Activated gamma-delta T cell treated with Interleukin-2 at 50 U/mL for 16 hours (primary cell): ENCODE measurements at places on chromosomes 6 and 20.

GRCh38 chr6:46927066-46927465 is 5.3 kb upstream of the ADGRF5 start:
- DNase-seq: no peak

DNA sequence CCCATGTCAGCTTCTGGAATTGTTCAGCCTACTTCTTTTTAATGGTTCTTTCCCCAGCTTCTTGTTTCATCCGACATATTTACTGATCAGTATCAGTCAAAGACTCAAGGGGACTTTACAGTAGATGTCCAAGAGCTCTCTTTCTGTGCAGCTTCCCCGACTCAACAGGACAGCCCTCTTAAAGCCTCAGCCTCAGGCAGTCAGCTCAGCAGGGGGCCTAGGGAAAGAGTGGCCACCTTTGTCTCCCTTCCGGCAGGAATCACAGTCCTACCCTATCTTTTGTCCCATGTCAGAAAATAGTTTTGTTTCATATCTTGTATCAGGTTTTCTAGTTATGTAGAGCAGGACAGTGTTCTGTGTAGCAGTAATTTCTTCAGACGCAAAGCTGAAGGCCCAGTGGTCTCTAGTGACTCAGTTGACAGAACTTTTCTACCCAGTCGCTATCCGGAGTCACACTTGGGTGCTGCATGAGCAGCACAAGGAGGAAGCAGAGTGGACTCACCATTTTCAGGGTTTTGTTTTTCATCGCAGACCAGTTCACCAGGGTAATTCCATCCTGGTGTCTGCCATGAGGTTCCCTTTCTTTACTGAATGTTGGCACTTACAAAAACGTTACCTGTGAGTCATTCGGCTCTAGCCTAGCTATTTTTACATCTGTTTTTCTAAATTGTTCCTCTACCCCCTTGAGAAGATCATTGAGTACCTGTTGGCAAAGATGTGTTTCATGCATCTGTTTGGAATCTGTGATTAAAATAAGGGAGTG is 47.7 kb downstream of the SPATA2 start:
- DNase-seq: no peak

DNA sequence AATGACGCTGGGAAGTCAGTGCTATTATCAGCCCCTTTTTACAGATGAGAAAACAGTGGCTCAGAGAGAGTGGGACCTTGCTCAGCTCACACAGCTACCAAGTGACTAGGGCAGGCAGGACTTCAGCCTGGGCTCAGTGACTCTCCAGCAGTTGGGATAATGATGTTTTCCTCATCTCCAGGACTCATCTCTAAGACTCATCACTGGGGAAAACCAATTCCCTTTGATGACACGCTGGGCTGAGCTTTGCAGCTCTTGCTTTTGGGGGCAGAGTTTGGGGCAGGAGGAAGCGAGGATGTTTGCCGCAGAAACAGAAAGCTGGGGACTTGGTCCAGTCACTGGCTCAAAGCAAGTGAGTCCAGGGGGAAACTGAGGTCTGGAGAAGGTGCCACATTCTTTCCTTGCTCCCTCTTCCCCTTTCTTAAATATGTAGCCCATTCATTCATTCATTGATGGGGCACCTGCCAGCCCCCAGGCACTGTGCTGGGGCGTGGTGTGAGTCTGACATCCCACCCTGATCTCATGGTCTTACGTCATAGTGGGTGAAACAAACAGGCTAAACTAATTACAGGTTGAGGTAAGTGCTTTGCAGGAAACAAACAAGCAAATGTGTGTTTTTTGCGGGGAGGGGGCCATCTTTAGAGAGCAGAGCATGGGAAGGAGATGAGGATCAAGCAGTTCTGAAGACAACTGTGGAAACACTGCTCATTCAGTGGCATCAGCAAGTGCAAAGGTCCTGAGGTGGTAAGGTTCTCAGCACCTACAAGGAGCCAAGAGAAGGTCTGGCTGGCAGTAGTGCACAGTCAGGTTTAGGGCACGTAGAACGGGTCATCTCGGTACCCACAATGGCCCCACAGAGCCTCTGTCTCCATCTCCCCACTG is 74.4 kb upstream of the PMEPA1 start:
- no peak for DNase-seq

DNA sequence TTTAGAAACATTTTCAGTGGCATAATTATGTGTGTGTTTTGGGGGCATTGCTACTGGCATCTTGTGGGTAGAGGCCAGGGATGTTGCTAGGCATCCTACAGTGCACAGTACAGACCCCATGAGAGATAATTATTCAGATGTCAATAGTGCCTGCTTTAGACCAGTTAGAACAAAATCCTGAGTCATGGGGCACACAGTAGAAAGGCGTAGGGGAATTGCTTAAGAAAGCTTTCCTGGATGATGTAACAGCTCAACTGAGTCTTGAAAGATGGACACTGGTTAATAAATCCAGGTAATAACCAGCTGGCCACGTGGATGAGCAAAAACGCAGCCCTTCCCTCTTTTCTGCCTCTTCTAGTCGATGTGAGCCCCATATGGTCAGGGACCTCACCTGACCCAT is 51.1 kb downstream of the KCNB1 start:
- DNase-seq: no peak

DNA sequence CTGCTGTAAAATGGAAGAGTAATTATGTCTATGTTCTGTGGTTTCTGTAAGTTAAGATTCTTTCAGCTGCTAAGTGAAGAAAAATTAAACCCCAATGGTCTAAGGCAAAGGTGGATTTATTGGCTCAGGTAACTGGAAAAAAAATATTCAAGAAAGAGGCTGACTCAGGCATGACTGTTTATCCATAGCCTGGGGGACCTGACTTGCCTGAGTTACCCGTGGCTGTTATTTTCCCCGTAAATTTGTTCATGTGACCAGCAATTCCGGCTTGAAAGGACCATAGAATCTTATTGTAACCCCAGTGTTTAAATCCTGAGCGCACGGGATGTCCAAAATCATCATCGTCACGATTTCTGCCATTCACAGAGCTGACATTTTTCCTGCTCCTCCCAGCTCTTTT is 32.3 kb upstream of the SULF2 start:
- DNase-seq: no peak

DNA sequence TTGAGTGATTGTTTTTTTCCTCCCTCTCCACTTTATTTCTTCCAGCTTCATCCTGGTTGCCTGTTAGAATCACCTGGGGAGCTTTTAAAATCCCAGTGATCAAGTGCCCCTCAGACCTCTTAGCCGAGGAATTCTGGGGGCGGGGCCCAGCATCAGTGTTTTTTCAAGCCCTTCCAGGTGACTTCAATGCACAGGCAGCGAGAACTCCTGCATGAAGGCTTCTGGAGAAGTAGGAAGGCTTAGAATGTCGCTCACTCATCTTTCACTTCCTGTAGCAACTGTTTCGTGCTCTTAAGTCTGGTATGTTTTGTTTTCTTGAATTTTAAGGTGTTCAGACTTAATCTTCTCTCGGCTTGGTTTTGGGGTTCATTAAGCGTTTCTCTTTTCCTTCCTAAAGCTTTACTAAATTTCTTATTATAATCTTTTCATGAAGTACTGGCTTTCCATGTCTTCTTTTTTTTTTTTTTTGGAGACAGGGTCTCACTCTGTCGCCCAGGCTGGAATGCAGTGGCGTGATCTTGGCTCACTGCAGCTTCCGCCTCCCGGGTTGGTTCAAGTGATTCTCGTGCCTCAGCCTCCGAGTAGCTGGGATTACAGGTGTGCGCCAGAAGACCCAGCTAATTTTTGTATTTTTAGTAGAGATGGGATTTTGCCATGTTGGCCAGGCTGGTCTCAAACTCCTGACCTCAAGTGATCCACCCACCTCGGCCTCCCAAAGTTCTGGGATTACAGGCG is 30.9 kb upstream of the TULP1 start:
- DNase-seq: no peak

DNA sequence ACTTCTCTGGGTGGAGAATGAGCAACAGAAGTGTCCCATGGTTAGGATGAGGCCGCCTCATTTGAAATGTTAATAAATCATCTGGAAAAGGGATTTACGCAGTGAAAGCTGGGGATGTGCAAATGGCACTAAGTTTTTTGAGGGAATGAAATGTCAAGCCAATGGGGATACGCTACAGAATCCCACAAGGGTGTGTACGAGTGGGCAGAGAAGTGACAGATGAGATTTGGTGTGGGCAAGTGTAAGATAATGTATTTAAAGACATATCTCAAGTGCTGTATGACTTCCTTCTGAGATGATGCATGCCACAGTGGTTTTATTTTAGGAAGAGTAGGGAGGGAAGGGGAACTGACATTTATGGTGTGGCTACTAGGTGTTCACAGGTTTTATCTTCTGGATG is 100.6 kb downstream of the LRFN2 start:
- DNase-seq: no peak

DNA sequence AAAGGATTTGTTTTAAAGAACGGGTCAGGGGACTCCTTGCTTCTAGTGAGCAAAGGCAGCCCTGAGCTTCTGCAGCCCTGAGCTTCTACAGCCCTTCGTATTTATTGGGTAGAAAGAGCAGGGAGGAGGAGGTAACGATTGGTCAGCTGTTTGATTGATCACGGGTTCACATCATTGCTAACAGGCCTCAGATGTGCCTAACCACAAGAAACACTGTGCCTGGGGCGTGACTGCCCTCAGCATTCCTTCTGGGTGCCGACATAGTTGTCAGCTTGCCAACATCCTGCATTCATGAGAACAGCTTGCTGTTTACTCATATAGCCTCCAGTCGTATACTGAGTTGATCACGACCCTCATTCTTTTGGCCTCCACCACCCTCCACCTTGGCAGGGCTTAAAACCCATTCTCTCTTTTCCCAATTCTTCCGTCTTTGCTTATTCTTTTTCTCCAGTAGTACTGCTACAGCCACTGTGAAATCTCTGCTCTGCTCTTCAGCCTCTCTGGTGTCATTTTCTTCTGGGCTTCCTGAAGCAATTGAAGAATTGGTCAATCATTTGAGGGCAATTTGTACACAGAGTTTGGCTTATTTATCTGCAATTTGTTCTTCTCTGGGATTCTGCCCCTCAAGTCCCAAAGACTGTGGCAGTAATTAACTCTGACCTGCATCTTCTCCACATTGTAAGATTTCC is 25.4 kb upstream of the NOP56 start:
- no peak for DNase-seq

DNA sequence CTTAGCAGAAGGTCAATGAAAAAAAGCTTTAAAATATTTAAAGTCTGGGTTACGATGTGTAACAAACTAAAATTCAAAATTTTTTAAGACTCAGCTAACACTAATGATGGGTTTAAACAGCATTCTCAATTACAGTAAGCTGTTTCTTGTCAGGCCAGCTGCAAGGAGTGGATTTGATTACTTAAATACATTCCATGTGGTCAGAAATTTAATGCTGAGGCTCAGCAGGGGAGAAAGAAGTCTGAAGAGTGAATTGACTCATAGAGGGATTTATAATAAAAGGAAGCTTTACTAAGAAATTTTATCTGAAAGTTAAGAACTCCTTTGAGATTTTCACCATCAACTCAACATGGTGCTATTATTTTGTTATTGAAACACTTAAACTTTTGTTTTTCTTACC is 398.6 kb downstream of the KHDRBS2 start:
- DNase-seq: no peak

- DNase-seq: no peak
These were observed 115.4 kb downstream of the PFDN4 start for GRCh38 chr20:54323227-54323734.

DNA sequence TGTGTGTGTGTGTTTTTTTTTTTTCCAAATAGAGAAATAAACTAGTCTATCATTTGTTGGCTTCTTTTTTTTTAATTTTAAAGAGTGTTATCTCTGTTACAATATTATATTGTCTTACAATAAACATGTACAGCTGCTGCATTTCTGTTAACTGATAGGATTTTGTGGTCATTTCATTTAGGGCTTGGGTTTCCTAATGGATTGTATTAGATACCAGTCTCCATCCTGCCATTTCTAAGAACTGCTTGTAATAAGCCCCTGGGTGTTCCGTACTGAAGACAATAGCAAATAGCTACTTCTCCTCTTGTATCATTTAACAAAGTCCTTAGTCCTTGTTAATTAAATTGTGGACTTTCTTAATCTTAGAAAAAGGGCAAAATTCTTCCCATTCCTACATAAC is 45.7 kb downstream of the SOBP start:
- DNase-seq: no peak

- DNase-seq: no peak
These were observed 28.6 kb downstream of the MYLIP start for GRCh38 chr6:16157492-16157891.

DNA sequence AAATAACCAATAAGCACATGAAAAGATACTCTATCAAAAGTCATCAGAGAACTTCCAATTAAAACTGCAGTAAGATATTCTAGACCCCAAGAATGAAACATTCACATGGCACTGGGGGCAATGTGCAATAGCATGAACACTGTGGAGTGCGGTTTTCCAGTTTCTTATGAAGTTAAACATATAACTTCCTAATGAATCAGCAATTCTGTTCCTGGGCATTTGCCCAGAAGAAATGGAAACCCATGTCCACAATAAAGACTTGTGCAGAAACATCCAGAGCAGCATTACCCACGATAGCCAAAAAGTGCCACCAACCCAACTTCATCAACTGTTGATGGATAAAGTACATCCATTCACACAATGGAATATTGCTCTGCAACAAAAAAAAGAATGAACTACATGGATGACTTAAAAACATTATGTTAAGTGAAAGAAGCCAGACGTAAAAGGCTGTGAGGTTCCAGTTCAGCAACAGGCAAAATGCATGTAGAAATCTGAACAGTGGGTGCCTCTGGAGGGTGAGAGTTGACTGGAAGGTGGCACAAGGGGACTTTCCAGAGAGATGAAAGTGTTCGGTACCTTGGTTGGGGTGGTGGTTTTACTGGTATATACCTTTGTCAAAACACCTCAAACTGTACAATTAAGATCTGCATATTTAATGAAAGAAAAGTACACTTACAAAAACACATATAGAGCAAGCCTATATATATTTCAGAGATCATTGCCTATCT is 207.2 kb upstream of the ECI2 start:
- no peak for DNase-seq

- no peak for DNase-seq
These were observed 266.5 kb upstream of the CITED2 start for GRCh38 chr6:139640921-139641320.

- no peak for DNase-seq
These were observed 30.9 kb downstream of the MKKS start for GRCh38 chr20:10402938-10403608.

GRCh38 chr6:43303751-43304331 is 4.8 kb downstream of the CRIP3 start:
- no peak for DNase-seq

GRCh38 chr6:27865850-27866356 is 46.3 kb downstream of the OR2B2 start:
- peak; percentile 17 for DNase-seq

DNA sequence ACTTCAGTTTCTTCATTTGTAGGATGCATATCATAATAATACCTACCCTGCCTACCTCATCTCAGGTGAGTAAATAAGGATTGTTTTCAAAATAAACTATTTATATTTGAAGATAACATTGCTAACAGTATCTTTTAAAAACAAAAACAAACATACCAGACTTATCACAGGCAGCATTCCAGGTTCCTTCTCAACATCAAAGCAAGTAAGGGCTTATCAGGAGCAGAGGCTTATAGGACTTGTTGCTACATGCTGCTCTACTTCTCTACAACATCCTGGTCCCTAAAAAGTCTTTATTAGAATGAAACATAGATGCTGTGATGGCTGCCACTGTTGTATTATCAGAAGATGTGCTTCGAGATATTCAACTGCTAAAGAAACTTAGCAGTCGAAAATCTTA is 149.2 kb upstream of the PRDM1 start:
- DNase-seq: no peak
